ENCODE measurements at places on chromosomes 16 and 17.

DNA sequence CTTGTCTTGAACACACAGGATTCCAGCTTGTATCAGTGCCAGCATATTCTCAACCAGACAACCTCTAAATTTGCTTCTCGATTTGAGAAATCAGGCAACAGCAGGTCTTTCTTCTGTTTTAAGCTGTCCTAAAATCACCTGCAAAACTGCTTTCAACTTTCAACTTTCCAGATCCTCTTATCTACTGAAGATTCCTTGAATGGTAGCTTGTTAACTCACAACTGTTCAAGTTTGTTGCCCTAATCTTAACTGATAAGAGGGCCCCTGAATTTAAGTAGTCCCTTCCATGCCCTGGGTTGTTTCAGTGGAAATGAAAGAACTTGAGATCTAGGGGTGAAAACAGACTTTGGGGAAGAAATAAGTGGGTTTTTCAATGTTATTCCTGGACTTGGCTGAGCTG, 57.2 kb downstream of the CHD9 start:
- DNase-seq = no peak

DNA sequence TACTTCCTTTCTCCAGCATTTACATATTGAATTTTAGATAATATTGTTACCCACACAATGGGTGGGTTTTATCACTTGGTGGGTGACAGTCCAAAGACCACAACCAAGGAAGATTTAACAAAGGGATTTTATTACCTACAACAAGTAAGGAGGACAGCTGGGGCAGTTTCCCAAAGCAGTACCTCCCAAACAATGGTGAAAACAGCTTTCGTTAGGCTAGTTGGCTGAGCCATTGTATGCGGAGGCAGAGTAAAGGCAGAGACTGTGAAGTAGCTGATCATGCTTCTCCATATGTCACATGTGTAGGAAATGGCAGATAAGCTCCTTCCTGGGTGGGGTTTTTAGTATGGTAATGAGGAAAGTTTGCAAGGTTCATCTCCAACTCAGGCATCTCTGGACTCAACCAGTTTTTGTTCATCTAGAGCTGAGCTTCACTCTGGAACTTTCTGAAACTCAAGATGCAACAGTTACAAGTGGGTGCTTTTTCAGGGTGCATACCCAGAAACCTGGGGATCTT, 104.3 kb upstream of the PSMD7 start:
- no peak for DNase-seq

- DNase-seq = no peak
These were observed 331.8 kb upstream of the CDH11 start for GRCh38 chr16:65453646-65454045.

GRCh38 chr17:10845388-10845751, 7.5 kb upstream of the PIRT start:
- no peak for DNase-seq

GRCh38 chr17:57393368-57393767, 137.0 kb downstream of the MSI2 start:
- no peak for DNase-seq

DNA sequence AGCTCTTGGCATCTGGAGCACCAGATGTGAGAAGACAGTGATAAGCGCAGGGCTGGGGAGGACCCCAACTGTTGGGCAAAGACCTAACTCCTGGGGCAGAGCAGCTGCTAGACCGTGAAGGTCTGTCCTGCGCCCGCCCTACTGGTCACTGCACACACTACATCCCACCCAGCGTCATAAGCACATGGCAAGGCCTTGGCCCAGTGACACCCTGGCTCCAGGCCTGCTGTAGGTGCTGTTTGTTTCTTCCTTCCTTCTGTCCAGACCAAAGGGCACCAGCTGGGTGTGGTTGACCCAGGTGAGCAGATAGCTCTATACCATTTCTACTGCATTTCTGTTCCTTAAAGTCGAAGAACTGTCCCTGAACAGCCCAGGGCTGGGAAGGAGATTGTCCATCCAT, 6.4 kb downstream of the TRPV3 start:
- no peak for DNase-seq

- DNase-seq = no peak
These were observed 19.5 kb upstream of the RNF43 start for GRCh38 chr17:58436805-58437239.

DNA sequence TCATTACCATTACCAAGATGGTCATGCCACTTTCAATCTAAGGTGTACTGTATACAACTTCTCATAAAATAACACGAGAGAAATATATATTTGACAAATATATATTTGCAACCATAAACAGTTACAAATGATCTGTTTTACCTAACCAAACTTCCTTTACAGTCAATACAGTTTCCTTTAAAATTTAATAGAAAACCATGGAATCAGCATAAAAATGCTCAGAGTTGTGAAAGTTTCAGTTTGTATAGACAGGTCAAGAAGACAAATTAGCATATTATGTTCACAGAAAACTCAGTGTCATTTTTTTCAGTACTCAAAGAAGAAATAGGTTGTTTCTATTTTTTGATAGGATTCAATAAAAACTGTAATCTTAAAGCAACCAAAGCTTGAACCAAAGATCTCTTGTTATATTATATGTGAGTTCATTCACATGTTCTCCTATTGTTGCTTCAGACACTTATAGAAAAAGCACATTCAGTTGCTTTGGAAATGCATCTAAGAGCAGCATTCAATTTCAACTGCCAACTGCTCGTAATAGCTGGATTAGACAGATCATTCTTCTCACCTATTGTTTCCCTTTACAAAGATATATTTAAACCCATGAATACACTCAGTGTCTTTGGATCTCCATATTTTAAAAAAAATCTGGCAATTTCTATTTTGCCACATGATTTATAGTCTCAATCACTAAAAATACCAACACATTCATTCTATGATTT, 15.1 kb downstream of the SSH2 start:
- DNase-seq = no peak

GRCh38 chr16:88700636-88701482, 5.3 kb downstream of the RNF166 start:
- DNase-seq = no peak

- DNase-seq = no peak
These were observed 62.3 kb downstream of the TIMM22 start for GRCh38 chr17:1059131-1059795.

DNA sequence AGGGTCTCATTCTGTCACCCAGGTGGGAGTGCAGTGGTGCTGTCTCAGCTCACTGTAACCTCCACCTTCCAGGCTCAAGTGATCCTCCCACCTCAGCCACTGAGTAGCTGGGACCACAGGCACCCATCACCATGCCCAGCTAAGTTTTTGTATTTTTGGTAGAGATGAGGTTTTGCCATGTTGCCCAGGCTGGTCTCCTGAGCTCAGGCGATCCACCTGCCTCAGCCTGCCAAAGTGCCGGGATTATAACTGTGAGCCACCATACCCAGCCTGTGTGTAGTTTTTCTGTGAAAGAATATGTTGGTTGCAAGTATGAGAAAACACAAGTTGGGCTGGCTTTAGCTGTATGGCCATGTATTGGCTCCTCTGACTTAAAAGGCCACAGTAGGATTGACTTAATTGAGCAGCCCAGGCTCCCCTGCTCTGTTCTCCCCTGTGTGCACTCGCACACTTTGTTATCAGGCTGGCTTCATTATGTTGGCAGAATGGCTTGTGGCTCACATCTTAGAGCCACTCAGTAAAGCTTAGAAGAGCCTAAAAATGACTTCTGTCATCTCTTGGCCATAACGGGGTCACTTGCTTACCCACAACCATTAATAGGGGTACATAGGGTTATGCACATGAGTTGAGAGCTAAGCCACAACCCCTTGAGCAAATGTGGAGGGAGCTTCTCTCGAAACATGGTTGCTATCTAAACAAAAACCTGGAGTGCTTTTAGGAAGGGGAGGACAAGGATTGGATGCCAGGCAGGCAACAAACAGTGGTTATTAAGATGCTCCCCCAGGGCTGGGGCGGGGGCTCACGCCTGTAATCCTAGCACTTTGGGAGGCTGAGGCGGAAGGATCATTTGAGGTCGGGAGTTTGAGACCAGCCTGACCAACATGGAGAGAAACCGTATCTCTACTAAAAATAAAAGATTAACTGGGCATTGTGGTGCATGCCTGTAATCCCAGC, 6.1 kb downstream of the HAPSTR1 start:
- no peak for DNase-seq

GRCh38 chr17:61409301-61410112, 9.9 kb downstream of the TBX2 start:
- no peak for DNase-seq

- no peak for DNase-seq
These were observed 30.5 kb downstream of the SNTB2 start for GRCh38 chr16:69217433-69217832.

- no peak for DNase-seq
These were observed 19.4 kb downstream of the MYH10 start for GRCh38 chr17:8611137-8611536.

DNA sequence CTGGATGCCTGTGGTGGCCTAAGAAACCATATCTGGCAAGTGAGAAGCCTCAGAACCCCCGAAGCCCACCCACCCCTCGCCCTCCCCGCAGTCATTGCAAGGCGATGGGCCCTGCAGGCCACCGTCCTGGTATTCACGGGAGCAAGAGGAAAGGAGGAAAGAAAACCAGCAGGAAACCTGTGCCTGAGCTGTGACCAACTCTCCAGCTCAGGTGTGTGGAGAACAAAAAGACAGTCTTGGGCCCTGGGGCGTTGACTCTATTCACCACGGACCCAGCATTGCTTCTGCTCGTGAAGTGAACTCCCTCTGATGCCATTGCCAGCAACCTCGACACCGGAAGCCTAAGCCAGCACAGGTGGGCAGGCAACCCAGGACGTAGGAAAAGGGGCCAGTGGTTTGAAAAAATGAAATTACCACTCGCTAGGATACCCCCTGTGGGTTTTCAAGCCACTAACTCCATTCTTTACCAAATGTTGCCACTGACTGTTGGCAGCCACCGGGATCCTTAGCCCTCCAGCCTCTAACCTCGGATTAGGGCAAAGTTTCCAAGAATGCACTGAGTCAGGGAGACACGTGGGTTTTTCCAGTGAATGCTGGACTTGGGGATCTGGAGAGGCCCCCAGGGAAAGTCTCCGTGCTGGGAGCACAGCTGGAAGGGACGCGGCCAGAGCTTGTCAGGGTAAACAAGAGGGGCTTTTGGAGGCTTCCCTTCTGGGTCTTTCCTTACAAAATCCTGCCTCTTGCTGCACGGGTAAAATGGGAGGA, 25.1 kb downstream of the FA2H start:
- no peak for DNase-seq

- no peak for DNase-seq
These were observed 12.2 kb upstream of the RPH3AL start for GRCh38 chr17:364766-365165.

- DNase-seq = no peak
These were observed 1.0 kb upstream of the IGF2BP1 start for GRCh38 chr17:48995974-48996721.

DNA sequence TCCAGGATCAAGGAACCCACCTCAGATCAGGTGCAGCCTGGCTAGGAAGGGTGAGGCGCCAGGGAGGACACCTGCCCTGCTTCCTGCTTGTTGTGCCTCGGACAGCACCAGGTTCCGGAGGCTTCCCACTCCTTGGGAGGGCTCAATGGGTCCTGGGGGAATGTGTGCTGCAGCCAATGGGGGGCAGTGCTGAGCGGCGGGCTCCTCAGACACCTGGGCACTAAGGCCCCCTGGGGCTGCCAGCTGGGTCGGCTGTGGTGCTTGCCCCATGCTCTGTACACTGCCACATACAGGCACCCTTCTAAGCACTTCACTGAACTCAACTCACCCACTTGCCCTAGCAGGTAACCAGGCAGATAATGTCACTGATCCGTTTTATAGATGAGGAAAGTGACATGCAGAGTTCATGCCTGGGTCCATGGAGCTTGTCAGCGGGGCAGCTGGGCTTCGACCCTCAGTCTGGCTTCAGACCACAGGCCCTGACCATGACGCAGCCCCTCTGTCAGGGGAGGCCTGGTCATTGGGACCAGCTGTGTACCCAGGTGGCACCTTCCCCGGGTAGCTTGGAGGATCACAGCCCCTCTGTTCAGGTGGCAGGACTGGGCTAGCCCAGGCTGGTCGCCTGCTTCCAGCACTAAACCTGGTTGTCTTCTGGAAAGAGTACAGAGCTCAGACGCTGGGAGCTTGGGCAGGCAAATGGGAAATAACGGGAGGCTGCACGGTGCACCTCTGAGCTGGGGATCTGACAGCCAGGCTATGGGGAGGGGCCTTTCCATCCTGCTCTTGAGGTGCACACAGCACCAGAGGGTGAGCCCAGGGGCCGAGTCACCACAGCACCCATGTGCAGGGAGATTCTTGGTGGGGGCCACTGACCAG, 8.2 kb downstream of the FN3K start:
- DNase-seq = no peak

DNA sequence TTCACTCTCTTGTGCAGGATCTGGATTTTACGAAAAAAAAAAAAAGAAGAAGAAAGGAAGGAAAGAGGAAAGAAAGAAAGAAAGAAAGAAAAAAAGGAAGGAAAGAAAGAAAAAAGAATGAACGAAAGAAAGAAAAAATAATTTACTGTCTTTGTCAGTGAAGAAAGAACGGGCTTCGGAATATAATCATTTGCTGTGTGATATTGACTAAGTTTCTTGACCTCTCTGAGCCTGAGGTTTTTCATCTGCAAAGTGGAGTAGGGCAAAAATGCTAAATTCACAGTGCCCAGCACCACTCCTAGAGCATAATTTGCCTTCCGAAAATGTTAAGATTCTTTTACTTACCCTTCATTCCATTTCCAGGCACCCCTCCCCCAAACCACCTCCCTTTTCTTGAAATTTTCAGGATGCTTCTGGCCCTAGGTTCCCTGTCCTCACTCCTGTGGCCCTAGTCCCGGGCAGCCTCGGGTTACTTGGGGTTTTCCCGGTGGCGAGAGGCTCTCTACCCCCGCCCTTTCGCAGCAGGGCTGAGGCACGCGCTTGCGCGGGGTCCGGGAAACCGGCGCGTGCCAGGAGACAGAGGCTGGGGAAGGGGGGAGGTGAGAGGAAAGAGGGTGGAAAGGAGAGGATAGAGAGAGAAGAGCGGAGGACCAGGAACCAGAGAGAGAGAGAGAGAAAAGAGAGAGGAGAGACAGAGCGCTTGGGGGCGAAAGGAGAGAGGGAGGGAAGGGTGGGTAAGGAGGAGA, at the start of gene CNTNAP1:
Gene CNTNAP1 (plus strand): TSS at position 556 of the 746 bp plus-strand sequence. CDS start 299 bp downstream, outside the sequence.
- DNase-seq = no peak

- no peak for DNase-seq
These were observed 50.1 kb downstream of the AXIN2 start for GRCh38 chr17:65511316-65511715.

DNA sequence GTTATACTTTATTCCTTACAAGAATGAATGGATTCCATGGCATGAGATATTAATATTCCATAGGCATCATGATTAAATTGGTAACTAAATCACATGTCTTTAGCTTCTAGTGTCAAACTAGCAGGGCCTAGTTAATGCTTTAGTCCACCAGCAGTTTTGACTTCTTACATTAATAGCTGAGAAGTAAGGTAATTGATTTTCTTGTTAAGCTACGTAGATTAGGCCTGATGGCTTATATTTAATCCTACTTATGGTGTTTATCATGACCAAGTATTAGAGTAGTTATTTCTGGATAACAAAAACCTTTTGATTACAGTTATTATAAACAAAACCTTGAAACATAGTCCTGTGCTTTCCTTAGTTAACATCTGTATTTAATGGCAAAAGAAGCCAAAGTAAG, 184.5 kb downstream of the TANC2 start:
- DNase-seq = no peak

GRCh38 chr16:4989391-4990006, 31.4 kb downstream of the SEC14L5 start:
- no peak for DNase-seq

- DNase-seq = no peak
These were observed 141.1 kb downstream of the NTN1 start for GRCh38 chr17:9162275-9162985.
